ENCODE measurements at places on chromosomes 5 and 9. TPM values are rescaled to one million over a fixed set of nuclear protein-coding genes. Genes with fewer than 3 reads are reported as not detected.

GRCh38 chr9:19451240-19452087 is 42.7 kb downstream of the ACER2 start:
- DNase-seq: no peak

- no peak for DNase-seq
These were observed 7.4 kb upstream of the PPP3R2 start for GRCh38 chr9:101601904-101602765.

- DNase-seq: no peak
These were observed 8.5 kb upstream of the ANKH start for GRCh38 chr5:14879937-14880589.

GRCh38 chr5:52443187-52443586 is 344.5 kb upstream of the ITGA1 start:
- DNase-seq: no peak

DNA sequence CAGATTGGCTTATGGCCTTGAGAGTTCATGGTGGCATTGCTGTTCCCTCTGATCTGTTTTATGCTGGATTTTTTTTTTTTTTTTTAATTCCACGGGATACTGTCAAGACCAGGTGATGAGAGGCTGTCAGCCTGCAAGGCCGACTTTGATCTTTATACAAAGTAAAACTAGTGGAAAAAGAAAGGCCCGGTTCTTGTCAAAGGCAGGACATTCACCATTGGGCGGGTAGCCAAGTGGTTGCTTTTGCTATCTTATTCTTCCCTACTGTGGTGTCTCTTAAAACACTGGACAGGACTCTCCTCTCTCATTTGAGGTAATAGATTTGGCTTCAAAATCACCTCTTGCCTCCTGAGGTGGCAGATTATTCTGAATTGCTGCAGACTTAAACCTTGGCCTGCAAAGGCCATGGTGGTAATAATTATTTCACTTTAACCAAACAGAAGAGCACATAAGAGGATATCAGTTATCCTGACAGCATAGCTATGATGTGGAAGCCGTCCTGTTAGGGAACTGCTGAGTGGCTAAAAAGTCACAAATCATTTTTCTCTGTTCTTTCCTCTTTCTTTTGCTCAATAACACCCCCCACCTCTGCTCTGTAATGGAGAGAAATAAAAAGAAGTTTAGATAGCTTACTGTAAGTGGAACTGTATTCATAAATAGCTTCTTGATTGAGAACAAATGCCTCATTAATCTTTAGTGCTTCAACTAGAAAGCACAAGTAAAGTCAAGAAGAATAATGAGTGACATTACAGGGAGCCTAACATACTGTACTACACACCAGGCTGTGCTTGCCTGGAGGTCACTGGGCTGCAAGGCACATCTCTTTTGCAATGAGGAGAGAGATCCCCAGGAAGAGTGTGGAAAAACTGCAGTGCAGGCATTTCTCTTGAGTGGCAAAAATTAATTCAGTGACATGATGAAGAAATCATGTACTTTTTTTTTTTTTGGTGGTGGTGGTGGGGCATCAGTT is 275.6 kb downstream of the KDM4C start:
- no peak for DNase-seq

GRCh38 chr9:4382722-4383317 is 83.0 kb upstream of the GLIS3 start:
- no peak for DNase-seq

DNA sequence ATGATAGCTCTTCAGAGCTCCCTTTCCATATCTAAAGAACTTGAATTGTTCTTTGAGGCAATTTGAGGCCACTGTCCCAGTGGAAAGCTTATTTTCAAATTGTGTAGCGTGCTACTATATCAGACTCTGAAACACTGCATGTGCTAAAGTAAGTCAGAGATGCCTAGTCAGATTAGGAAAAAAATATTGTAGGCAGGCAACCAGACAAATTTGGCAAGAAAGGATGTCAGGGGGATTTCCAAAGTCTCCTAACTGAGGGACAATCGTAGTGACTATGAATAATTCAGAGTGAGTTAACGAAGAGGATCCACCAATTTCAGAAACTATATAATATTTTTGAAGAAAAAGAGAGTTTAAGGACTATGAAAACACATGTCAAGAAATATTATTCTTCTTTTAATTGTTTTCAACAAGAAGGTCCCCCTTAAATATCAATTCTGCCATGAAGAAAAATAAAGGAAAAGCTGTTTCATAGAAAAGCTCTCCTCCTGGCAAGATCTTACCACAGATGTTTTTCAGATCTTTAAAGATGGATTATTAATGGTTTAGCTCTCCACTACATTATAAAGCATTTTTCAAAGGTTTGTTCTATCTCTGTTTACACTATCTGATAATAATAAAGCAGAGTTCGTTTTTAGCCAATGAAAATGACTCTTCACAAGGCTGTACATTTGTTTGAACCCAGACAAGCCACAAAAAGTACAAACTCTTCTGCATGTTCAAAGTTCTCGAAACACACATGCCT is 273.5 kb upstream of the PTGER4 start:
- DNase-seq: no peak

DNA sequence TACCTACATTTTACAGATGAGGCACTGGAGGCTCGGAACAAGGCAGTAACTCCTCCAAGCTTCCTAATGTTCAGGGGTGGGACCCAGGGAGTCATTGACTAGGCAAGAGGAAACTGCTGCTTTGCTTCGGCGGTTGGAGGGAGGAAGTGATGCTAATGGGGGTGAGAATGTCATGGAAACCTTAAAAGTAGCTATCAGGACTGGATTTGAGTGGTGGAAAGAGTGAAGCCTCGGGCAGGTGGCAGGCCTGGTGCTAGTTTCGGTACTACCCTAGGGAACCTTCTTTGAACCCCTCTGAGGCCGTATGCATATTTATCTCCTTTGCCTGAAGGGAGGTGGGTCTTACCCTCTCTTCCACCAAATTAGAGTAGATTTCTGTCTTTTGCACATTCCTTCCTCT is 1.6 kb downstream of the BSPRY start:
- DNase-seq: no peak

- DNase-seq: no peak
These were observed 82.9 kb downstream of the CEMIP2 start for GRCh38 chr9:71685394-71685793.

GRCh38 chr5:143890487-143890886 is 78.5 kb downstream of the HMHB1 start:
- DNase-seq: no peak

- no peak for DNase-seq
These were observed 593 bp upstream of the NAA35 start for GRCh38 chr9:85940275-85940831.

GRCh38 chr9:93468763-93469456 is 15.5 kb upstream of the FAM120AOS start:
- DNase-seq: no peak

GRCh38 chr9:126906091-126906490 is 8.5 kb upstream of the RALGPS1 start:
- DNase-seq: no peak

DNA sequence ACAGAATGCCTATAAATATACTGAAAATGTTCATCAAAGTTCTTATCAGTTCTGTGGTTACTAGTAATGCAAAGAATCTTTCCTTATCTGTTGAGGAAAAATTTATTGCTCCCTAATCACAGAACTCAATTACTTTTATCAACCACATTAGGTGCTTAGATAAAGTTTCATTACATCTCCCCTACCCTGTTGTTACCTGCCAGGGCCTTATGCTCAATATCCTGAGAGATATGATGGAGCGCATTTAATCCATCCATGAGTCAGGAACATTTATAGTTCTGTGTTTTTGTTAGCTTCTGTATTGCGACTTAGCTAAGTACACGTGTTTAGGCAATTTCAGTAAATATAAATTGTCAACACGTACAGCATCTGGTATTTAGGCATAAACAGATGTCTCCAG is 164.3 kb upstream of the ST8SIA4 start:
- DNase-seq: no peak

SLC6A19 gene
- total RNA-seq: not detected

IRX2 gene
- total RNA-seq: 52.1 TPM

SLIT3 gene
- 48.6 TPM for total RNA-seq

C9orf50 gene
- not detected for total RNA-seq

ZNF618 gene
- total RNA-seq: 10.2 TPM

FAM120AOS gene
- total RNA-seq: 45.0 TPM

Measured in lower lobe of right lung (tissue), 2 donors.